HuH-7 (cell line): ENCODE measurements at places on chromosomes 3 and 15.
A peak's percentile ranks its signal among the peaks of the same experiment; 100 is the strongest.

DNA sequence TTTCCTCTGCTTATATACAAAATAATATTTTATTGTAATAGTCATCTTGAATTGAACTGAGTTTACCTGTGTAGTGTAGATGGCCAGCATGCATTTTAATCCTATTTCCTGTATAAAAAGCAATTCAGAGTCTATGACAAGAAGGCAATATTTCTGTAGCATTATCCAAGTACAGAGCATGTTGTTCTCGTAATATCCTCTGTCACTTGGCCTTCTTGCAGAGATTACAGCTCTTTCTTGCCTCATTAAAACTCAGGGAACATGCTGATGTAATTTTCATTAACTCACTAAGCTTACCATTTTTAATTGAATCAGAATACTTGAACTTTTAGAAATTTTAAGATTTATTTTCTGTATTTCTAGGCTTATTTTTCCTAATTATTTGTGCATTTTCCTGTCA is 203.3 kb upstream of the AGTR1 start:
- no peak for DNase-seq

GRCh38 chr3:105354429-105354828 is 12.3 kb upstream of the ALCAM start:
- DNase-seq = no peak

- DNase-seq = no peak
Observed at GRCh38 chr3:165797551-165797950, 39.7 kb downstream of the BCHE start.

DNA sequence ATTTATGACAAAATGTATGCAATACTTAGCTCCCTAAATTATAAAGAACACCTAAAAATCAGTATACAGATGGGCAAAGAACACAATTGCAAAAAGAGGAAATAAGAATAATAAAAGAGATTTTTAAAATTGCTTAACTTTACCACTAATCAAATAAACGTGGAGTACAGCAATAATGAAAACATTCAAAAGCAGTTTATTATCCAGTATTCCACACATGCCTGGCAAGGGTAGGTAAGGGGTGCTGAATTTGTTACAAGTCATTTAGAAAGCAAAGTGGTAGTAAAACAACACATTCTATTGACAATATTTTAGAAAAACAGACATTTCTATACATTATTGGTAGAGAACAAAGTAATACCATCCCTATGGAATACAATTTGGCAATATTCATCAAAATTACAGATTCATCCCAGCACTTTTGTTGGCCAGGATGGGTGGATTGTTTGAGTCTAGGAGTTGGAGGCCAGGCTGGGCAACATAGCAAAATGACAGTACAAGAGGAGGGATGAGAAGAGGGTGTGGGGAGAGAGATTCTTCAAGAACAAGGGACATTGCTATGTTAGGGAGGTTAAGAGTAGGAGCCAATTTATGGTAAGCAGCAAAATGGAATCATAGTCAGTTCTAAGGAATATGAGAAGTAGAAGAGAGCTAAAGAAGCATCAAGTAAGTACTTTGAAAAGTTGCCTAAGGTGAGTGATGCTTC is 3.7 kb upstream of the ACKR4 start:
- DNase-seq = no peak

GRCh38 chr15:43887901-43888300 is 61.1 kb downstream of the WDR76 start:
- DNase-seq = no peak

DNA sequence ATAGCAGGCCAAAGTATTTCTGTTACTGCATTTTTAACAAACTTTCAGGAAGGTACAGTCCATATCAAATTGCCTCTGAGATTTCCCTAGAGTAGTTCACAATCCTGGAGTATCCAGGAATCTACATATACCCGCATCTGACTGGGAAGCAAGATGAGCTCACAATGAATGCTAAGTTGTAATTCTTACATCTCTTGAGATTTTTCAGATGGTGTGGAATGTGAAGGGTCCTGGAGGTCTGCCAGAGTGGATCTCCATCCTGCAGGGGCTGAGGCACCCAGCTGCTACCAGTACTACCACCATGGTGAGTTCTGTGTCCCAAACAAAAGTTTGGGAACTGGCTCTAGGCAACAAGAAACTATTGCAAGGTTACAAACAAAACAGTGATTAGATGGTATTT is 156.7 kb upstream of the CCDC54 start:
- DNase-seq = no peak

- DNase-seq = no peak
Observed at GRCh38 chr3:9409981-9410854, 12.8 kb downstream of the SETD5 start.

DNA sequence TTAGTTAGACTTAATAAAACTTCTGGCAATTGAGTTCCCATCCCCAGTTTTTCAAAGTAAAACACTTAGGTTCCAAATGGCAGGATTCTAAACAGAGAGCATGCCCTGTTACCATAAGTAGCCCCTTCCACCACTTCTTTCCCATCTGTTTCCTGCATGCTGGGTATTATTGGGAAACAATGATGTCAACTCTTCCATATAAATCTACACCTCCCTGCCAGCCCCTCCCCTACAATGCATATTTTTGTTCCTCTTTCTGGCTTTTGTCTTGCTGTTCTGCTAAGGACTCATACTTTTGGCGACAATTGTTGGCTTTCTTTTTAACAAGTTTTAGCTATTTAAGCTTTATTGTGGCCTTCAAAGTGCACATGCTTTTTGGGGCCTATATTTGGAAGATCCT is 11.1 kb downstream of the ARHGAP31 start:
- no peak for DNase-seq

DNA sequence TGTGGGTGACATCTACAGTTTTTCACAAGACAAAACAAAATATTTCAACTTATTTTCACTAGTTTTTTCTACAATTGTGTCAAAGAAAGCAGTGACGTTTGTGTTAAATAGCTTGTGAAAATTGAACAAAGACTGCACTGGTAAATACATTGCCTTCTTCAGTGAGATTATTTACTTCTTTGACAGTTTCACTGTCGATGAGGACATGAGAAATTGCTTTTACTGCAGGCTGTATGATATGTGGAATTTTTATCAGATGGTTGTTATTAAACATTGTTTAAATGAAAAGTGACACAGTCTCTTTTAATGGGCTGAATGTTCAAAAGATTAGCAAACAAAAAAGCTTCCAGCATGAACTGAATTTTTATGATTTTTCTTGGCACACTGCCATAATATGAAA is 773.9 kb upstream of the CADM2 start:
- DNase-seq = no peak

DNA sequence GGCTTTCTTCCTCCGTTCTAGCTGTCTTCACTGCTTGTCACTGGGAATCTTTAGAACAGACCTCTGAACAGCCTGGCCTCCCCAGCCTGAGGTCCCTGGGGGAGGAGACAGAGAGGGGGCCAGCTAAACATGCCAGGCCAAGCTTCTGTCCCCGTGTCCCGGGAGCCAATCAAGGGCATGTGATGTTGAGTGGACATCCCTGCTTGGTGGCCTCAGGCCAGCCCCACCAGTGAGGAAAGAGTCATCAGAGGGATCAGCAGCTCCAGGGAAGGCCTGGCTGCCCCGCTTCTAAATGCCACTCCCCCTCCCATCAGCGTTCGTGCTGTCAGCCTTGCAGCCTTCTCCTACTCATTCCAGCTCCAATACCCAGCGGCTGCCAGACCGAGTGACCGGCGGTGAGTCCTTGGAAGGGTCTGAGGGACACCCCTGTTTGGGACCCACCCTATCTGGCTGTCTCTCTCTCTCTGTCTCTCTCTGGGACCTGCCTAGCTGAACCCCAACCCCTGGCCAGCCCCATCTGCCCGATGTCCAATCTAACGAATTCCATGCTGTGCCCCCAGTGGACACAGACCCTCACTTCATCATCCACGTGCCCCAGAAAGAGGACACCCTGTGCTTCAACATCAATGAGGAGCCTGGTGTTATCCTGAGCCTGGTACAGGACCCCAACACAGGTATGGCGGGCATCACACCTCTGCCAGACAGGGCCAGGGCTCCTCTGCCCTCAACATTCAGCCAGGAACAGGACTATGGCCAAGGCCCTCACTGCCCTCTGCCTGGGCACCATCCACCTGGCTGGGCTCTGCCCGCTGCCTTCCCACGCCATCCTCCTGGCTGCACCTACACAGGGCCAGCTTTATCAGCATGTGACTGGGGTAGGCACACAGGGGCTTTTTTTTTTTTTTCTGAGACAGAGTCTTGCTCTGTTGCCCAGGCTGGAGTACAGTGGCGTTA is 6.6 kb upstream of the ITIH3 start:
- no peak for DNase-seq

- DNase-seq = no peak
Observed at GRCh38 chr3:43895573-43895972, 204.8 kb downstream of the ABHD5 start.

GRCh38 chr3:32913790-32914446 is 37.5 kb upstream of the CCR4 start:
- no peak for DNase-seq

- no peak for DNase-seq
Observed at GRCh38 chr15:47603026-47603425, 114.3 kb upstream of the SEMA6D start.

DNA sequence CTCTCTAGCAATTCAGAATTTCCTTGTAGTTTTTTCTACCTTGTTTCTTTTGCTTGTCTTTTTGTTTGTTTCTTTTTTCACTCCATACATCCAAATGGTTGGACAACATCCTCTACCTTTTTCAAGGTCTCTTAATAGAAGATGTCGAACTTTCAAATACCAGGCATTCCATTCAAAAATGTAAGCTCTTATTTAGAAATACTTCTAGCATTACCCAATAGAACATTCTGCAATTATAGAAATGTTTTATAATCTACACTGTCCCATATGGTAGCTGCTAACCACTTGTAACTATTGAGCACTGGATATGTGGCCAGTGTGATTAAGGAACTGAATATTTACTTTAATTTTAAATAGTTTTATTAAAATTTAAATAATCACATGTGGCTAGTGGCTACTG is 196.2 kb upstream of the MRPL3 start:
- no peak for DNase-seq

GRCh38 chr3:33537133-33537532 is 96.9 kb upstream of the UBP1 start:
- DNase-seq = no peak

GRCh38 chr15:67006083-67007065 is 59.0 kb upstream of the SMAD3 start:
- DNase-seq = no peak

- no peak for DNase-seq
Observed at GRCh38 chr3:9400616-9401015, 3.2 kb downstream of the SETD5 start.

- peak; percentile 14 for DNase-seq
Observed at GRCh38 chr3:40588406-40588805, 63.6 kb downstream of the ZNF621 start.

GRCh38 chr3:23879485-23879884 is 37.3 kb downstream of the NKIRAS1 start:
- no peak for DNase-seq

DNA sequence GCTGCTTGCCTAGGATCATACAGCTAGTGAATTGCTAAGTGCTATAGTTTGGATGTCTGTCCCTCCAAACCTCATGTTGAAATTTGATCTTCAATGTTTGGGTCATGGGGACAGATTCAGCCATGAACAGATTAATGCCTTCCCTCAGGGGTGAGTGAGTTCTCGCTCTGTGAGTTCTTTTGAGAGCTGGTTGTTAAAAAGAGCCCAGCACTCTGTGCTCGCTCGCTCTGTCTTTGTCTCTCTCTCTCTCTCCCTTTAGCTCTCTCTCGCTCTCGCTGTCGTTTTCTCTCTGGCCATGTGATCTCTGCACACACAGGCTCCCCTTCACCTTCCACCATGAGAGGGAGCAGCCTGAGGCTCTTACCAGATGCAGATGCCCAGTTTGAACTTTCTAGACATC is 14.9 kb downstream of the TRH start:
- no peak for DNase-seq

DNA sequence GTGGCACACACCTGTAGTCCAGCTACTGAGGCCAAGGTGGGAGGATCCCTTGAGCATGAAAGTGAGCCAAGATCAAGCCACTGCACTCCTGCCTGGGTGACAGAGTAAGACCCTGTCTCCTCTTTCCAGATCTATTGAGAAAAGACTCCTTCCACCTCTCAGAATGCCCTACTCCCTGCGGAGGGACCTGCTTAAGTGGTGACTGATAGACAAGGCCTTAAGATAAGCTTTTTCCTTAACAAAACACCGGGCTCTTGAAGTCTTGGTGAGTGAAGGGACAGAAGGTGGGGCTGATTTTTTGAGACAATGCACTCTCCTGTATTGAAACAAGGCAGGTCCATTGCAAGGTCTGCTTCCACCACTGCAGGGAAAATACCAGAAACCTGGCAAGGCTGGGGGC is 338.4 kb upstream of the FRG2C start:
- no peak for DNase-seq

GRCh38 chr3:42697289-42698051 is 5.1 kb downstream of the HHATL start:
- no peak for DNase-seq

GRCh38 chr3:153601374-153601853 is 439.4 kb downstream of the RAP2B start:
- no peak for DNase-seq

DNA sequence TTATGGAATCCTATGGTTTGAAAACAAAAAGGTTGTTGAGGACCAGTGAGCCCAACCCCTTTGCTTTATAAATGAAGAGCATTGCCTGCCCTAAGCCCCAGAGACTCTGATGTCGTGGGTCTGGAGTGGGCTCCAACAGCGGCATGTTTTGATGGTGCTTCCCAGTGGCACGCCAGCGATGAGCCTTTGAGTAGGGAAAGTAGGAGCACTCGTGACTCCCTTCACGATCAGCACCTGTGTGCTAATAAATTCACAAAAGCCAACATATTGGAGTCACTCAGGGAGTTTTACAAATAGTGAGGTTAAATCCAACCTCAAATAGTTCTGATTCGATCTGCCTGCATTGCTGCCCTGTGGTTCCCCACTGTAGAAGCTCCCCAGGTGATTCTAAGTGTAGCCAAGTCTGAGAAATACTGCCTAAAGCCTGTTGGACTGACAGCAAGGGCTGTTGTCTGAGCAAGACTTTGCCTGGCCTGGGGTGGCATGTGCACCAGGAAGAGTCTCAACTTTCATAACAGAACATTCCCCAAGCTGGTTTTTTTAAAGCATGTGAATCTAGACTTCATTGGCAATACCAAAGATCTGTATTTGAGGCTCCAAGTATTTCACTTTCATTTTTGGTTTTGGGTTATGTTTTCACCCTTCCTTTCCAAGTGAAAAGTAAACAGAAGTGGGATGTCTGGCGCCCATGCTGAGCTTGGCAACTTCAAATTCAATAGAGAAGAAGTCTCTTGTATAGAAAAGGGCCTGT is 9.9 kb downstream of the CCR5 start:
- DNase-seq = no peak

- no peak for DNase-seq
Observed at GRCh38 chr3:61589856-61590255, 28.5 kb downstream of the PTPRG start.

DNA sequence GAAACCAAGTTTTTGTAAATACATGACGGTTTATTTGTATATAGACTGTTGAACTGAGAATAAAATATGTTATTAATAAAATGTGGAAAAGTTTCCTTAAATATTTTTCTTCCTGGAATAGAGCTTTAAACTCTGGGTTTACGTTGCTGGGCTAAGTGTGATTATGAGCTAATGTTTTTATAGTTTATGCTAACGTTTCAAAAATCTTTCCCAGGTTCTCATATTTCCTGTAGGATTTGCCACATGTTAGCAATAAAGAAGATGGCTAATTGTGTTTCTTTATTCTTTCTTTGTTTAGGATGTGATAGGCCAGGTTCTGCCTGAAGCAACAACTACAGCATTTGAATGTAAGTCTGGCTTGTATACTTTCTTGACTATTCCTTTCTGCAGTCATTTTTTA is 7.2 kb downstream of the MAP2K5 start:
- no peak for DNase-seq

- DNase-seq = no peak
Observed at GRCh38 chr3:192419312-192419711, 308.0 kb downstream of the FGF12 start.
